ENCODE measurements at places on chromosomes 16 and 17.

DNA sequence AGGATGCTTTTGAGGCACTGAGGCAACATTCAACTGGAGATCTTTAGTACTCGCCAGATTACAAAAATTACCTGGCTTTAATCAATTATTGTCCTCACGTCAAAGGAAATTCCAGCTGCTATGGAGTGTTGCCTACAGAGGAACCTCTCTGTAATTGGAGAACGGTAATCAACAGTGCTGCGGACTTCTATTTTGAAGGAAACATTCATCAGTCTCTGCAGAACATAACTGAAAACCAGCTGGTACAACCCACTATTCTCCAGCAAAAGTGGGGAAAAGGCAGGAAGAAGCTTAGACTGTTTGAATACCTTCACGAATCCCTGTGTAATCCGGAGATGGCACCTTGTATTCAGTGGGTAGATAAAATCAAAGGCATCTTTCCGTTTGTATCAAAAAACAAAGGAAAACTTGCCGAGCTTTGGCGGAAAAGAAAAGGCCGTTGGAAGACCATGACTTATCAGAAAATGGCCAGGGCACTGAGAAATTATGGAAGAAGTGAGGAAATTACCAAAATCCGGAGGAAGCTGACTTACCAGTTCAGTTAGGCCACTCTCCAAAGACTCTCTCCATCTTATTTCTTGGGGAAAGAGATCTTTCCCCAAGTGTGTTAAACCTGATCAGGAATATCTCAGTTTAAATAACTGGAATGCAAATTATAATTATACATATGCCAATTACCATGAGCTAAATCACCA, 3.0 kb downstream of the SLC35G3 start:
- DNase-seq: no peak

DNA sequence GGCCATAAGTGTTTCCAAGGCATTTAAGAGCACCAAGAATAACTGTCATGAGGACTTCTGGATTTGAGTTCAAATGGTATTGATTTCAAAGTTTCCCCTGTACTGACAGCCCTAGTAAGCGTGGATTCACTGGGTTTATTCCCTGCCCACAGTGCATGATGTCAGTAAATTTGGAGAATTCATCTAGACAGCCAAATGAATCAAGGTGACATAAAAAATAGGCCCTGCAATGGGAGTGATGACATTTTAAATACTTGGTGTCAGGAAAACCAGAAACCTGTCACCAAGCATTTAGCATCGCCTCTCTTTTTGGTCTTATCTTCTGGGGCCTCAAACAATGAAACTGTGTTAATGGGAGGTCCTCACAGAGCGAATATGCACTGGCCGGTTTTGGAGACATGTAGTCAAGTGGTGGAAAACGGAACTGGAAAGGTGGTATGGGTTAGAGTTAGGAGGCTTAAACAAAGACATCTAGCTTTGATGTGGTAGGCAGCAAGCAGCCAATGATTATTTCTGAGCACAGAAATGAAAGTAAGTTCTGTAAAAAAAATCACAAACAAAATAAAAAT, 29.1 kb downstream of the COG4 start:
- DNase-seq: no peak

GRCh38 chr16:50169555-50170096, 16.5 kb downstream of the TENT4B start:
- no peak for DNase-seq

DNA sequence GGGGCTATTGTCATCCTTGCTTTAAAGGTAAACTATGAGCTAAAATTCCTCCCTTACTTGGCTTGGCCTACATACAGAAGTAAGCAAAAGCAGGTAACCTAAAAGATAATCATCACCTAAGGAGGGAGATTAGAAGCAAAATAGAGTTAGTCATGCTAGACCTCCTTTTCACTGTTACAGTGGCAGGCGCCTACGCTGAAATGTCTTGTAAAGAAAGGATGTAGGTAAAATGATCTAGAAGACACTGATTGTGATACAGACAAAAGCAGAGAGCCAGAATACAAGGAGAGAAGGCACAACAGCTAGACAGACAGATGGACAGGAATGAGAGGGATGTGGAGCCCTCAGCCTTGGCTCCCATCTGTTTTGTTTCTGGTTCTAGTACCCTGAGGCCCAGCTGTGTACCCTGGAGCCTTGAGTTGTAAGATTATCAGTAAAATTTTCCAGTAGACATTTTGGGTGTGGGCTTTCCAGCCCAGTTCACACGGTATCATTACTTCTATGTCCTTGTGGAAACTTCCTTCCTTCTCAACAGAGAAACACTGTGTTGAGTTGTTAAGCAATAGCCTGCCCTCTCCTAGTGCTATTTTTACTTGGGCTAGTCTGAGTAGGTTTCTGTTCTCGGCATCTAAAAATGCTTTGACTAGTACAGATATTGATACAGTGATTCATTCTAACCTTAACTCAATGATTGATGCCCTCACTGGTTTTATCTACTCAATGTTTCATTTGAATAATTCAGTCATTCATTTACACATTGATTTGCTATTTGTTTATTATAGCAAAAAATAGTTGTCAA, 7.7 kb upstream of the C16orf78 start:
- DNase-seq: no peak

- DNase-seq: peak; percentile 87
These were observed 39.5 kb upstream of the CIBAR2 start for GRCh38 chr16:85151603-85152413.

- no peak for DNase-seq
These were observed 75.9 kb downstream of the CES1 start for GRCh38 chr16:55756963-55757362.

DNA sequence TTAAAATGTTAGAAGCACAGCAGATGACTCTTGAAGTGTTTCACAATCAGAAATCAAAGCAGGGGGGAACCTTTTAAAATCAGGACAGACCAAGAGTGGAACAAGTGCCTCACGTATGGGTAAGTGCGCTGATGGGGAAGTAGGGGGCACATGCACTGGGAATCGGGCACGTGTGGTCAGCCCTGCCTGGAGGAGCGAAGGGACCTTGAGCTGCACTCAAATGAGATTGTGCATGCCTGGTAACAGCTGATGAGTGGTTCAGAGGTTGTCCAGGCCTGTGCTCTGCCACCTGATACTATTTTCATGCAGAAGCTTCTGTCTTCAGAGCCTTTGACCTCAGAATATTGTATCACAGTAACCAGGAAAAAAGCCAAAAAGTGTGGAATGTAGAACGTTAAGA, 13.7 kb upstream of the XYLT2 start:
- DNase-seq: no peak

GRCh38 chr16:28168991-28169554, 42.7 kb downstream of the XPO6 start:
- no peak for DNase-seq

DNA sequence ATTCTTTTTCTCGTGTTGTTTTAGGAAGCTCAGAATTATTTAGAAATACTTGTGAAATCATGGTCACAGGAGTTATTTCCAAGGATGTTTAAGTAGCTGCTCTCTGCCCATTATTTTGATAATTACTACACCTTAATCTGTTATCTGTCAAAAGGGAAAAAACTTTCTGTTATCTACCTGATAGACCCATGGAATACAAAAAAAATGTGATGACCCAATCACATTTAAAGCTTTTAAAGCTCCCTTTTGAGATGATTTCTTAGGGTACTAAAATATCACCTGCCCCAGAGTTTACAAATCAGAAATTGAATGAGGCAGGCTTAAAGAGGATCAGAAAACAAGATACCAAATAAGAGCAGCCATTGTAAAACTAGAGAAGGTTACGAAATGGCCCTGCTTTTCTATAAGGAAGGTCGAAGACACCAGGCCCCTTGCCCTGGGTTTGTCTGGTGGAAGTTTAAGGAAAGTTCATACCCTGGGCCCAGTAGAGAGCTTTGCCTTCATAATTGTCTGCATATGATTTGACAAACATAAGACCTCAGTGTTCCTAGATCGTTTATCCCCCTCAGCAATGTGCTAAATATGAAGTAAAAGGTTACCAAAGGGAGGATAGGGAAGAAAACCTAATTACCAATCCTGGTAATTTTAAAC, 149.9 kb upstream of the TBX2 start:
- DNase-seq: no peak

DNA sequence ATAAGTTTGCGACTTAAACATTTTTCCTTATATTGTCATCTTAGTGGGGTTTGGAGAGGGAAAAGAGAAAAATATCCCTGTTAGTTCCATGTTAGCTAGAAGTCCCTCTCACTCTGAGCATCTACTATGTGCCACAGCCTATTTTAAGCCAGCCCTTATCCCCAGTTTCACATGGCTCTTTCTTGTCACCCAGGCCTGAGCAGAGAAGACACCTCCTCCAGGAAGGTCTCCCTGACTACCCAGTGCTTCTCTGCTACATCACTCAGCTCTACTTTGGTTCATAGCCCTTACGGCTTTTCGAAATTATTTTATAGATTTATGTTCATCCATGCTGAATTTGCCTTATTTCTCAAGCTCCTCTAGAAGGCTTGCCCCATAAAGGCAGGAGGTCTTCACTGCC, 7.2 kb upstream of the MAP2K3 start:
- no peak for DNase-seq

DNA sequence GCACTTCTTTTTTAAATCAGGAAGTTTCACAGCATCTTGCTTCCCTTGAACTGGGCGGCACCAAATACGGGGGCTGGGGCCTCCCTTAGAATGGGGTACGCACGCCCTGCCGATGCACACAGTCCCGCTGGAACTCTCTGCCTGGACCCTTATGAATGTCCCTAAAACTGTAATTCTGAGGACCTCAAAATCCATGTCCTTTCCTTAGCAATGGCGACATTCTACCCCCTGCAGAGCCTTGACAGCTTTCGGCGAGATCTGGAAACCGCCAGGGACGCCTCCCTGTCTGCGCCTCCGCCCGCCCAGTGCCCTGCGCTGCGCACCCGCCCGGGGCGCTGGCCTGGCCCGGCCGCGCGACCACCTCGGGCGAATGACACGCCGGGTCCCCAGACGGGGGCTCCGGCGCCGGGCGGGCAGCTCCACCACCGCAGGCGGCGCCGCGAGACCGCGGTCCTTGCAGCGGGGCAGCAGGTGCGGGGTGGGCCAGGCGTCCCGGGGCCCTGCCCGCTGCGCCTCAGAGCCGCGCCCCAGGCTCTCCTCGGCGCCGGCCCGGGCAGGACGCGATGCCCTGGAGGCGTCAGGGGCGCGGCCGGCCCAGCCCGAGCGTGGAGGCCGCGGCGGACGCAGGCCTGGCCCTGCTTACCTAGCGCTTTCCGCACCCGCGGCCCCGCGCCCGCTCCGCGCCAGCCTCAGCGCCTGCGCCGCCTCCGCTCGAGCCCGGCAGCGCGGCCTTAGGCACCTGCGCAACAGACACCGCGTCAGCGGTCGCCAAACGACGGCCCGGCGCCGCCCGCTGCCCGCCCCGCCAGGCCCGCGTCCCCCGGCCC, 548 bp downstream of the HAGH start:
- DNase-seq: peak; percentile 57

- DNase-seq: no peak
These were observed 14.7 kb upstream of the PABPN1L start for GRCh38 chr16:88881007-88881615.

GRCh38 chr17:82750241-82750908, 1.5 kb upstream of the TBCD start:
- no peak for DNase-seq

- DNase-seq: peak; percentile 48
These were observed 525 bp downstream of the JPT1 start for GRCh38 chr17:75153780-75154194.

- DNase-seq: no peak
These were observed 64.3 kb downstream of the KLHDC4 start for GRCh38 chr16:87701505-87701921.

- DNase-seq: no peak
These were observed 38.7 kb downstream of the ZFPM1 start for GRCh38 chr16:88491560-88492310.

- DNase-seq: no peak
These were observed 34.1 kb downstream of the NME2 start for GRCh38 chr17:51200295-51200694.

- DNase-seq: no peak
These were observed 161.0 kb upstream of the CIBAR2 start for GRCh38 chr16:85273293-85273692.

GRCh38 chr17:69734656-69735055, 320.2 kb downstream of the MAP2K6 start:
- no peak for DNase-seq

DNA sequence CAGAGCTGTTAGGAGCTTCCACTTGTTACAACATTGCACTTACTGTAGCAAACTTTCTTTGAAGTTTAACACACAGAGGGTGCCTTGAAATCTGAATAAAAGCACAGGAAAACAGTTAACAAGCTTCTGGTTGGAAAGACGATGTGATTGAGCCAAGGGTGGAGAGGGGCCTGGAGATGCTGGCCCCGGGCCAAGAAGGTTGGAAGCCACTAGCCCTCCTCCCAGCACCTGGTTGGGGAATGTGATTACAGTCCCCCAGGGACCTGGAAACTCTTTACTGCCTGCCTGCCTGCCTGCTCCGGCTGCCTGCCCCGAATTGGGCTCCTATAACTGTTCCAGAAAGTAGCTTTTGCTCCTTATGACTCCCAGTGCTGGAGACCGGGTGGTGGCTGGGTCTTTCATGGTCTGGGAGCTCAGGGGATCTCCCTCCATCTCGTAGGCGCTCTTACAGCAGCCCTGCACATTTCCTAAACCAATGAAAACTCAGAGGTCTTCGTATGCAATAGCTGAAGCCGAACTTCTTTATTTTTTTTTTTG, 48.0 kb upstream of the ZFHX3 start:
- DNase-seq: peak; percentile 54

- no peak for DNase-seq
These were observed 78.0 kb downstream of the MPRIP start for GRCh38 chr17:17120294-17120693.

DNA sequence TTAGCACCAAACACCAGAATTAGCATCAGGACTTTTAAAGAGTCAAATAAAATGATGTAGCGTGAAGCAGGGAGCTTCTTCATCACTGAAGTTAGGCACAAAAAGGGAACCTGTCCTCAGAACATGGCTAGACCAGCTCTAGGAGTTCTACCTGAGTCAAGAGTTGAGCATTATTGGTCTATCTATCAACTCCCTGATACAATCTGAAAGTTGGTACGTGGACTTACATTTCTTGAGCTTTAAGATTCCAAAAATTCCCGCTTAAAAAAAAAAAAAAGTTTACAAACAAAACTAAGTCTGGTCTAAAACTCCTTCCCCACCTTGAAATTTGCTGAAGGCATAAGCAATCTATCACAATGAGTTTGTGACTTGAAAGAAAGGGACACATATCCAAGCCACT, 12.3 kb downstream of the TLE7 start:
- no peak for DNase-seq

DNA sequence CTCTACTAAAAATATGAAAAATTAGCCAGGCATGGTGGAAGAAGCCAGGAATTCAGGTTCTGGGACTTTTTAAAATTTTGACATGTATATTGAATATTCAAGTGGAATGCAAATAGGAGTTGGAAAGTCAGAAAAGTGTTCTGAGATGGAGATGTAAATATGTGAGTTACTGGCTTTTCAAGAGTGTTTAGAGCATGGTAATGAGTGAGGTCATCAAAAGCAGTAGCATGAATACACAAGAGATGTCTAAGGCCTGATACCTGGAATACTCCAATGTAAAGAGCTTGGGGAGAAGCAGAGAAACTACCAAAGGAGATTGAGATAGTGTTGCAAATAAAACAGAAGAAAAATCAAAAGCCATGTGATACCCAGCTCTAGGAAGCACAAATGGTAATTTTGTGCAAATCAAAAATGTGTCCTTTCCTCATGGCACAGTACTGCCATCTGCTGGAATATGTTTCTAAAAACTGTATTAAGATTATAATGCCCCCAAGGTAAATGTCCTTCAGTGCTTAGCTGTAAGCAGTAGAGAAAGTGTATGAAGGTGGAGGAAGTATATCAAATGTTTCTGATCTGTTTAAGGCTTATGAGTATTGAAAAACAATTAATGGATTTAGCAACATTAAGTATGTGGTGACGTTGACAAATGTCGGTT, 908.4 kb downstream of the KCNJ18 start:
- DNase-seq: no peak

- DNase-seq: peak; percentile 62
These were observed 4.8 kb upstream of the MT2A start for GRCh38 chr16:56603589-56603988.

Measured in COR-L47 (cell line).